Gastroesophageal sphincter (tissue), 4 donors: ENCODE measurements at places on chromosomes 1 and 21. TPM values are rescaled to one million over a fixed set of nuclear protein-coding genes. Genes with fewer than 3 reads are reported as not detected.

IFFO2 gene
- total RNA-seq, result 10.4 TPM

DNA sequence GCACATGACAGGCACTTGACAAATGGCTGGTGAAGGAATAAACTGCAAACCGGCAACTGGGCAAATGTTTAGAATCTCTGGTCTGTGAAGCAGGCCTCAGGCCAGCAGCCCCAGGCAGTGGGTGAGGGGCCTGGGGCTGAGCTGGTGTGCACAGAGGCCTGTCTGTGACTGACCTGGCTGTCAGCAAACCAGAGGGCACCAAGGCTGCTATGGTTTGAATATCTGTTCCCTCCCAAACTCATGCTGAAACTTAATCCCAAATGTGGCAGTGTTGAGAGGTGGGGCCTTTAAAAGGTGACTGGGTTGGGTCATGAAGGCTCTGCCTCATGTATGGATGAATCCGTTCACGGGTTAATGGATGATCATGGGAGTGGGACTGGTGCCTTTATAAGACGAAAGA, 139.8 kb downstream of the DMRTB1 start:
- ATAC-seq, result no peak

DNA sequence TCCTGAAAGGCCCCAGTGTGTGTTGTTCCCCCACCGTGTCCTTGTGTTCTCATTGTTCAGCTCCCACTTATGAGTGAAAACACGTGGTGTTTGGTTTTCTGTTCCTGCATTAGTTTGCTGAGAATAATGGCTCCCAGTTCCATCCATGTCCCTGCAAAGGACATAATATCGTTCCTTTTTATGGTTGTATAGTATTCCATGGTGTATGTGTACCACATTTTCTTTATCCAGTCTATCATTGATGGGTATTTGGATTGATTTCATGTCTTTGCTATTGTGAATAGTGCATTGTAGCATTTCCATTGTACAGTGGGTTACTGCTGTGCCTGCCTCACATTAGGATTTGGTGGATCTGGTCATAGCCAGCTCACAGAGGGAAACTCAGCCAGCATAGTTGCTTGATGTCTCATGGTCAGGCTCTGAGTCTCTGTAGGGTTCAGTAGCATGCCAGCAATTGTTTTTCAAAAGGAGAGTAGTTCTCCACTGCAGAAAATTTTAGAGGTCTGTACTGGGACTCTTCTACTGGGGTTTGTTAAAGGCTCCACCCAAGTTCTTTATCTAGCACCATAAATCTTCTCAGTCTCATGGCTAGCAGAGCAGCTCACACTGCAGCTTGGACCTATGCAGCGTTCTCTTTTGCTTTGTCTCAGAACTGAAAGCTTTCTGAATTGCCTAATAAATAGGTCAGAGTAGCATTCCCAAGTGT, 41.0 kb downstream of the RUNX3 start:
- ATAC-seq, result no peak

DNA sequence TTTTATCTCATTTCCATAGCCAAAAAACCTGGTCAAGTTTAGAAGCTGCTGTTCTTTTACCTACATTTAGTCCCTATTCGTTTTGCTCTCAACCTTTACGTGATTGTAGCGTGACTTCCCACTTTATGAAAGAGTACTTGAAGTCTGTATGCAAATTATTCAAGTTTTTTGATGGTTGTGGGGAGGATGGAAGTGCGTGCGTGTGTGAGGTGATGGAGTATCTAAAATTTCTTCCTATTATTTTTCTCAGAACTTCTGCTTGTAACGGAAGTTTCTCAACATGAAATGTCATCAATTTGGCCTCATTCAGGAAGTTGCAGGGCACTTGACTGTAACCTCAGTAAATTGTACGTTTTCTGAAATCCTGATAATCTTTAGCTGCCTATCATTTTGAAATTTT, 64.0 kb downstream of the SAMSN1 start:
- peak; percentile 36 for ATAC-seq

GRCh38 chr1:188022661-188023060, 1193.9 kb downstream of the PLA2G4A start:
- ATAC-seq, result no peak
